ENCODE measurements at places on chromosomes 7 and 10.

DNA sequence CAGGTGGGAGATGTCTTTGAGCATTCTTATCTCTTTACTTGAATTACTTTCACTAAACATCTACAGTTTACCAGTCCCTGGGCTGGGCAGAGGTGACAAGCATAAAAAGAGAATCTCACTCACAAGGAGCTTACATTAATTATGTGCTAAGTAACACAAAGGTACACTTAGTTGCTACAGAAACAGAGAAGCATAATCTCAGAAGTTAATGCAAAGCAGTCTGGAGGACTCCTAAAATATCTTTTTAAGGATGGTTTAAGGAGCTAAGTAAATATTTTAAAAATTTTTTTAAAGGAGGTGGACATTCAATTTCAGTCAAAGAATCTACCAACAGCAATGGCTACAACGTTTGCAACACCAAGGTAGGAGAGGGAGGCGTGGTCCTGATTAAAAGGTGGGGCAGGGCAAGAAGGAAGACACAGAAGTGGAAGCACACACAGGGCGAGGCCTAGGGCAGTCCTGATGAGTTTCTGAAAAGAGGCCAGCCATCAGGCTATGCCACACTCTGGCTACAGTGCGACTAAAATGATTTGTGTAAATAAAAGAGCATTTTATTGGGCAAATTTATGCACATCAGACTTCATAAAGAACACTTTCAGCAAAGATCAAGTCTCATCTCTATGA is 5.3 kb downstream of the LARP4B start:
- no peak for DNase-seq

DNA sequence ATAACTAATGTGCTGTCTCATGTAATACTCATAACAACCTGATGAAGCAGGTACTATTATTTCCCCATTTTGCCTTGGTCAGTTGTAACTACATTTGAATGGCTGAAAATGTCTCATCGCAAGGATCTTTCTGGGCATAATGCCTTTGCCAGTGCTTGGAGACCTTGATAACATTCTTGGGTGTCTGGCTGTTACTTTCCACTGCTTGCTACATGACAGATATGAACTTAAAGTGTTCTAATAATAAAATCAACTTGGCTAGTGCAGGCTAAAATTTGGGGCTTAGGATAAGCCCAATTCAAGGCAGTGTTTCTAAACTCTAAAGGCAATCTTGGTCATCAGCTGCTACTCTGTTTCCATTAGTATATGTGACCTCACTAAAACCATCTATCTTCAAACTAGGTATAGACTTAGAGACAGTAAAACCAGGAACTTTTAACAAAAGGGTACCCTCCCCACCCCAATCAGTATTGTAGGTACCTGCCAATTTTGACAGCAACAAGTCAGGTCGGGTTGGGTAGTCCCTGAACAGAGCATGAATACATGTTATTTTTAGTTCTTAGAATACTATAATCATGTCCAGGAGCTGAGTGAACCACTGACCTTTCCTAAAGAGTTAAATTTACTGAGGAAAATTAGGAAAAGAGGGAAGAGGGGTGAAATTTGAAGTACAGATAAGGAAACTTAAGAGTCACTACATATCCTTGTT is 68.2 kb upstream of the AHR start:
- no peak for DNase-seq

DNA sequence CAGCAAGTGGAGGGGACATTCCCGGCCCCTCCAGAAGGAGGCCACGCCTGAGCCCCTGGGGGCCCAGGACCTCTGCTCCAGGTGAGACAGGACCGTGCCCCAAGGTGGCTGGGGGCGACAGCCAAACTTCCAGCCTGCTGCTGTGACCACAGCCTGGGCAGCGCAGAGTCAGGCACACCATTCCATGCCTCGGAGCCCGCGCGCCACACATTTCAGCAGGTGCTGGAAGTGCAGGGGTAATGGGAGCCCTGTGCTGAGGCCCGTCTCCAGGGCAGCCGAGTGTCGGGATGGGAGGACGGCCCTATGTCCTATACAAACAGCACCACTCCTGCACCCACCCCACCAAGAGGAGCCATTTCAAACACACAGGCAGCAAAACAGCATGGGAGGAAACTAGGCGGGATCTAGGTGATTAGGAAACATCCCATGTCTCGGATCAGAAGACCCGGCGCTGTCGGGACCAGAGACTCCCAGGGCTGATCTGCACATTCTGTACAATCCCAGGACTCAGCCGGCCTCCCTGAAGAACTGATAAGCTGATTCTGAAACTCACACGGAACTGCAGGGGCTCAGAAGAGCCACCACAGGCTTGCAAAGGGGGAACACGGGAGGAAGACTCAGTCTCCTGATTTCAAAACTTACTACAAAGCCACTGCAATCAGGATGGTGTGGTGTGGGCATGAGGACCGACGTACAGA is 272.3 kb downstream of the ELFN1 start:
- no peak for DNase-seq

DNA sequence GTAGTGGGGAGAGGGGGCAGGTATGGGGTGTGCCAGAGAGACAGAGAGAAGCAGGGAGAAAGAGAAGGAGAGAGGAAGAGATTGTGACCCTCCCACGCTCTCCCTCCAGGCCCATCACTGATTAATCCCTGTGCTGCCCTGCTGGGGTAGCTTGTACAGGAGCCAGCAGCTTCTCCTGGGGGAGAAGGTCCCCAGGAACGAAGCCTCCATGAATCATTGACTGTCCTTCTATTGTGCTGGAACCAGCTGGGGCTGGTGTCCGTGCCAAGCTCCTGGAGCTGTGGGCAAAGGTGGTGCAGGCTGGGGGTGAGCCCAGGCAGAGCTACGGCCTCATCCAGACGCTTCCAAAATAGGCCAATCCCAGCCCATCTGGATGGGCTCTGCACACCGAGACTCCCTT is 20.9 kb downstream of the AQP1 start:
- DNase-seq = no peak

DNA sequence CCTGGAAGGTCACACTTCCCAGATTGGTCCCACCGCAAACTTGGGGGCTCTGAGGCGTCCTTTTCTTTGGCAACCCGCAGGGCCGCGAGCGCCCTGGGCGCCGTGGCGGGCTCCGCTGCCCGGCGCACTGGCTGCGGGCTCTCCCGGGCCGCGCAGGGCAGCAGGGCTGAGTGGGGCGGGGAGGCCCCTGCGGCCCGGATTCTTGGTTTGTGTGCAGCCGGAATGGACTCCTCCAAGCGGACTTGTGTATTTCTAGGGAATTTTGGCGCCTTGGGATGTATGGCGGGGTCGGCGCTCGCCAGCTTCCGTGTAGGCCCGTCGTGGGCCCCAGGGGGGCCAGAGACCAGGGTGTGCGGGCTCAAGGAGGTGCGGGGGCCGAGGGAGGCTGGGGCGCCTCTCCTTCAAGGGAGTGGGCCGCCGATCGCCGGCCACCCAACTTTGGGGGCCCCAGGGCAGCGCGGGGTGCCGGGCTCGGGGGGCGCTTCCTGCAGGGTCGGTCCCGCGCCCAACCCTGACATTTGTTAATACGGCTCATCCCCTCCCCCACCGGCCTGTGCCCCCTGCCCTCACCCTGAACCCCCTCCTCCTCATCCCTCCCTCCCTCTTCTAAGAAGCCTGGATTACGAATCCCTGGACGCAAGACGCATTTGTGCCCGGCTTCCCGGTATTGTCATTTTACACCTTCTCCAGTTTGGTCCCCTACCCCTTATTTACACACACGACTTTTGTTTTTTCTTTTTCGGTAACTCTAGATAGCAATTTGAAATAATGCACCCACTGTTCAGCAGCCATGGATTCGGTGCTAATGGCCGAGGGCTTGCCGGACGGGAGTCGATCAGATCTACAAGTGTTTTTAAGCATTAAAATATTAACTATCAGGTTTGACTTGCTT is 2.5 kb downstream of the TCF7L2 start:
- no peak for DNase-seq

DNA sequence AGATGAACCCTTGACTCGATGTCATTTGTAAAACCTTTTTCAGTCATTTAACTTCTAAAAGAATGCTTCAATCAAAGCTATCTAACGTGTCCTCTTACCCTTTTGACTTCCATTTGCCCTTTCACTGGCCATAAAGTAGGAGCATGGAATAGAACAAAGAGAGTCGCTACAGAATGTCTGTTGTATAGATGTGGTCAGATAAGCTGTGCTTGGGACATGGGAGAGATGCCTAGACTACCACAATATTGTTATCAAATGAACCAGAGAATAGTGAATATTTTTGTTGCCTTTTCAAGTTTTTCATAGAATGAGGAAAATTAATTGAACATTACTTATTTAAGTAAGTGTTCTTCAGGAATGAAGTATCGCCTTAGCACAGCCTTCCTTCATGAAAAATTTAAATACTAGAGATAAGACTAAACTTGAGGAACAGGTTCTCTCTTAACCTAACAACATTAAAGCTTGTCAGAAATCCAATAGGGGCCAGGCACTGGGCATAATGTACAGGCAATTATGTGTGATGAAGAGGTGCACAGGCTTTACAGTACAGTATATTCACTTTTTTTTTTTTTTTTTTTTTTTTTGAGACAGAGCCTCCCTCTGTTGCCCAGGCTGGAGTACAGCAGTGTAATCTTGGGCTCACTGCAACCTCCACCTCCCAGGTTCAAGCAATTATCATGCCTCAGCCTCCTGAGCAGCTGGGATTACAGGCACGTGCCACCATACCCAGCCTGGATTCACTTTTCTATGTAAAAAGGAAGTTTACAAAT is 7.5 kb upstream of the KMT2E start:
- no peak for DNase-seq

DNA sequence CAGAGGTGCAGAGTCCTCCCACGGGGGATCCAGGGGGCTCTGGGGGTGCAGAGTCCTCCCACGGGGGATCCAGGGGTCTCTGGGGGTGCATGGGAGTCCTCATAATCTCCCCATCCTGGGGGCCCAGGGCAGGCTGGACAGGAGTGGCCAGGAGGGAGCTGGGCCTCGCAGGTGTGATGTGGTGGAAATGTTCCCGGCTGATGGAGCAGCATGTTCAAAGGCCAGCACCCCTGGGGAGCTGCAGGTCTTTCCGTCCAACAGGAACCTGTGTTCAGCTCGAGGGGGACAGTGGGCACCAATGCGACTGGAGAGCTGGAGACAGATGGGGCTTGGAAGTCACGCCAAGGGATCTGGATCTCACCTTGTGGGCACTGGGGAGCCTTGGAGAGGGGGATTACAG is 38.5 kb upstream of the PSMG3 start:
- DNase-seq = no peak

GRCh38 chr10:102712089-102712488 is 2.1 kb downstream of the ARL3 start:
- no peak for DNase-seq

GRCh38 chr10:48773580-48773979 is 88.9 kb downstream of the WDFY4 start:
- no peak for DNase-seq

GRCh38 chr7:16091701-16092310 is 329.5 kb downstream of the CRPPA start:
- no peak for DNase-seq

DNA sequence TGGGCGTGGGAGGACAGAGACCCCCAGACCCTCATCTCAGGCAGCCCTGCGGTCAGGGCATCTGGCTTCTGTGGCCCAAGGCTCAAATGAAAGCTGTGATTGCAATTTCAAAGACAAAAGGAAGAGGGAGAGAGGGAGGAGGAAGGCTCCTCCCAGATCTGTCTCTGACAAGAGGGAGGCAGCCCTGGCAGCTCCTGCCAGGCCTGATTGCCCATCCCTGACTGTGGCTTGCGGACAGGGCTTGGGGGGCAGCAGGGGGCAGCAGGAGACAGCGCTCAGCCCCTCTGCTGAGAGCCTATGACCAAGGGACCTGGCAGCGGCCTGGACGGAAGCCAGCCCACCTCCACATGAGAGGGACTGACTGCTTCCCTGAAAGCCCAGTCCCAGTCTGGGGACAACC is 91.8 kb downstream of the PTPRN2 start:
- no peak for DNase-seq

DNA sequence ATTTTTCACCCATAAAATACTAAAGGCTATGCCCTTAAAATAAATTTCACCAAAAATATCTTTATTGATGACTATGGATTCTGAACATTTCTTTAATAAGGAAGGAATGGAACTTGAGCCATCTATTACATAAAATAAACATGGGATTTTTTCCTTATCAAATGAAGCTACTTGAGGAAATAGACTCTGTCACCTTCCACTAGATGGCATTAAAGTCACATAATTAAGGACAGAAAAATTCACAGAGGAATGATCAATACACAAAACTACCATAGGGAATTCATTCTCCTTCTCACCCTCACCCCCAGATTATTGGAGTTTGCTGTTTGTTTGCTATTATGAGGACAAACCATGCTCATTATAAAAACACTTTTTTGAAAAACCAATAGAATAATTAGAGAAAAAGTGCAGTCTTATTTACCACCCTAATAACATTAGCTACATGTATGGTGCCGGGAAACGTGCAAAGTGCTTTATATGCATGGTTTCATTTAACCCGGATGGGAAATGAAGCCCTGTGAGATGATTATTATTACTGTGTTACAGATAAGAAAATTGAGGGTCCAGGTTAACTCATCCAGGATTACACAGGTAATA is 21.1 kb upstream of the FOXI2 start:
- DNase-seq = no peak

DNA sequence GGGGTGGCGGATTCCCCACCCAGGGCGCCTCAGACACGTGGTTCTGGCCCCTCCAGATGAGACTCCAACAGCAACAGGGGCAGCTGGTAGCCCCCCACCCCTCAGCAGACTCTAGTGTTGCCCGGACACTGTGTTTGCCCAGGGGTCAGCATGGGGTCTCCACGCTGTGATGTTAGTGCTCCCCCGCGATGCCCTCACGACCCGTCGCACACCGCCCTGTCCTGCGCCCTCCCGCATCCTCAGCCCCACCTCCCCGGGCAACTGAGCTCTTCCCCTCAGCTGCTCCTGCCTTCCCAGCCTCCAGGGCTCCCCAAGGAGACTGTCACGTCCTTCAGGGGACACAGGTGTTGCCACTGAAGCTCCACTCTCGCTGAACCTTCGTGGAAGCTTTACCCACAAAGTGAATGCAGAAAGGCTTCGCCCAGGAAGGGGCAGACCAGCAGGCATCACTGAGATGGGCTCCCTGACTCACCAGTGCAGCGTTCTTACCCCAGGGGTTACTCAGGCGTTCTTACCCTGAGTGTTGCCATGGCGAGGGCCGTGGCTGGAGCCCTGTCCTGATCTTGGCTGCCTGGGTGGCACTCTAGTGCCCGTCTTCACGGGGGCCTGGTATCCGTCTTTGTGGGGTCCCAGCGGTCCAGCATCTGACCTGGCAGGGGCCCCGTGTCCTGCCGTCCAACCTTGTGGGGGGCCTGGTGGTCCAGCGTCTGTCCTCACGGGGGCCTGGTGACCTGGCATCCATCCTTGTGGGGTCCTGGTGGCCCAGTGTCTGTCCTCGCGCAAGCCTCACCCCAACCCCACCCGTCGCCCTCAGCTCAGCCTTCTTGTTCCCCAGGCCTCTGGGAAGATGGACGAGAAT is 14.6 kb downstream of the DPYSL4 start:
- DNase-seq = no peak

DNA sequence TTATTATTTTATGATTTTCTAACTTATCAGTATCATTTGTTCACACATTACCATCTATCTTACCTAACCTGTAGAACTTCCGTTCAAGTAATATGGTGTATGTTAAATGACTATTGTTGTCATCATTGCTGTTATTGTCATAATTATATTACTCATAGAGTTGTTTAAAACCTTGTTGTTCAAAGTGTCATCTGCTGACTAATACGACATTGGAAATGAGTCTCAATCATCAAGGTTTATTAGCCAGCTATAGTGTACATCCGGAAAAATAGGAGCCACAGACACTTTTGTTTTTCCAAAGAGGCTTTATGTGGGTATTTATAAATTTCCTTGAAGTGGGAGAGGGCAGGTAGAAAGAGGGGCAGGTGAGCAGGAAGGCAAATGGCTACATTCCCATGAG is 386.9 kb upstream of the LRRTM3 start:
- no peak for DNase-seq

Measured in foreskin keratinocyte (primary cell).